Glutamatergic neuron (in vitro differentiated cells): ENCODE measurements at places on chromosomes 1 and 21.

GRCh38 chr1:33277488-33278084, 21.3 kb downstream of the ZNF362 start:
- no peak for DNase-seq

DNA sequence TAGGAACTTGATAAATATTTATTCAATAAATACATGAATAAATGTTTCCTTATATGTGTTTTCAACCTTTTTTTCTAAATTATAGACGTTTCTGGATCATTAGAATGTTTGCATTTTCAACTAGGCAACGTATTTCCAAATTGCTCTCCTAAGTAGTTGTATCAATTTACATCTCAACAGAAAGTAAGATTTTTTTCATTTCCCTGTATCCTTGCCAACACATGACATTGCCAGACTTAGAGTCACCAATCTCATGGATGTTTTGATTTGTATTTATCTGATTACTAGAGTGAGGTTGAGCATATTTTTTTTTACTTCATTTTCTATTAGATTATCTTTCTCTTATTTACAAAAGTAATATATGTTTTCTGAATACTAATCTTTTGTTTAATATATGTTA, 22.2 kb upstream of the SMG7 start:
- DNase-seq: no peak

GRCh38 chr1:43858324-43858723, 75.3 kb upstream of the ARTN start:
- no peak for DNase-seq

GRCh38 chr1:82401116-82401515, 600.4 kb downstream of the ADGRL2 start:
- DNase-seq: no peak

- DNase-seq: no peak
These were observed 418.9 kb downstream of the SETD4 start for GRCh38 chr21:35641271-35642016.

DNA sequence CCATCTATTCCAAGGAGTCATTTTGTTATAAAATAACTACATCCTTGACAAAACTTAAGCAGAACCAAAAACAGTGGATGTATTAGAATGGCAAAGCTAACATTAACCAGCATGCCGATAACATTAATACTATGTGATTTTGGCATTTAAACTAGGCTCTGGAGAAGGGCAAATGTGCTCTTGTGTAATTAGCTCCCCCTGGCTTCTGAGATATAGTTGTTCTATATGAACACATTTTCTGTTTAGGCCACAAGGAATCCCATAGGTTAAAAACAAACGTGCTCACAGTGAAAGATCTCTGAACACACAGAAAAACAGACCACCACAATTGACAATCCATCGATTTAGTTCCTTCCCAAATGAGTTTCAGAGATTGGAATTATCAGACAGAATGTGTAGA, 57.4 kb upstream of the TARS2 start:
- no peak for DNase-seq

DNA sequence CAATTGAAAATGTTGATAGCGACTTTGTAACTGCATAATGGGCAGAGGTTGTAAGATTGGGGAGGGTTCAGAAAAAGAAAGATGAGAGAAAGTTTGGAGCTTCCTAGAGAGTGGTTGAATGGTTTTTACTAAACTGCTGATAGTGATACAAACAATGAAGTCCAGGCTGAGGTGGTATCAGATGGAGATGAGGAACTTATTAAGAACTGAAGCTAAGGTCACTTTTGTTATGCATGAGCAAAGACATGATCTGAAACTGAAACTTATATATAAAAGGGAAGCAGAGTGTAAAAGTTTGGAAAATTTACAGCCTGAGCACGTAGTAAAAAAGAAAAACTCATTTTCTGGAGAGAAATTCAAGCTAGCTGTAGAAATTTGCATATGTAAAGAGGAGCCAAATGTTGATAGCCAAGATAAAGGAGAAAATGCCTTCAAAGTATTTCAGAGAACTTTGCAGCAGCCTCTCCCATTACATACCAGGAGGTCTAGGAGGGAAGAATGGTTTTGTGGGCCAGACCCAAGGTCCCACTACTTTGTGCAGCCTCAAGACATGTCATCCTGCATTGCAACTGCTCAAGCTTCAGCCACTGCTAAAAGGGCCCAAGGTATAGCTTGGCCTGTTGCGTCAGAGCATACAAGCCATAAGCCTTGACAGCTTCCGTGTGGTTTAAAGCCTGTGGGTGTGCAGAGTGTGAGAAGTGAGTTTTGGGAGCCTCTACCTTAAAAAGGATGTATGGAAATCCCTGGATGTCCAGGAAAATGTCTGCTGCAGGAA, 843.9 kb downstream of the AMY1C start:
- no peak for DNase-seq

- no peak for DNase-seq
These were observed 97.4 kb downstream of the MRPL39 start for GRCh38 chr21:25509862-25510261.

- DNase-seq: no peak
These were observed 42.5 kb upstream of the DISC1 start for GRCh38 chr1:231584117-231584516.

DNA sequence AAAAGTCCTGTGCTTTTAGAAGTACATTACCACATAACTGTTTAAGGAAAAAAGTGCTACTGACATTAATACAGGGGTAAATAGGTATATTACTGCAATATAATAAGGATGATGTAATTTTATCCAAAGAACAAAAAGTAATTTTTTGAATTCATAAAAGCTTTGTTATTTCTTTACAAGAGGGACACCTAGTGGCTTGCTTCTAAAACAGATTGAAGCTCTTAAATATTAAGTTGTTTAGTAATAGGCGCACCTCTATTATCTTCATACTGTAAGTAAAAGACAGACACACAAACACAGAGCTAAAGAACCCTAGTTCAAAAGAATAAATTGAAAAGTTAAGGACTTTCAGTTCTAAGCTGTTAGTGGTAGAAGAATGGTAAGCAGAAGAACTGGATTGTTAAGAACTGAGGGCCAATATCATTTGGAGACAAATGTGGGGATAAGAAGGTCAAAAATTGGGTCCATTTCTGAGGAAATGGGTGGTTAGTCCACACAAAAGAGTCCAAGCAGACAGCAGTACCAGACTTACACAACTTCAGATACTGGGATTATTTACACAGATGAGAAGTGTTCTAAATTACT, 15.4 kb downstream of the ZNHIT6 start:
- no peak for DNase-seq
